CMK (cell line): ENCODE measurements at places on chromosomes 12 and 14.

DNA sequence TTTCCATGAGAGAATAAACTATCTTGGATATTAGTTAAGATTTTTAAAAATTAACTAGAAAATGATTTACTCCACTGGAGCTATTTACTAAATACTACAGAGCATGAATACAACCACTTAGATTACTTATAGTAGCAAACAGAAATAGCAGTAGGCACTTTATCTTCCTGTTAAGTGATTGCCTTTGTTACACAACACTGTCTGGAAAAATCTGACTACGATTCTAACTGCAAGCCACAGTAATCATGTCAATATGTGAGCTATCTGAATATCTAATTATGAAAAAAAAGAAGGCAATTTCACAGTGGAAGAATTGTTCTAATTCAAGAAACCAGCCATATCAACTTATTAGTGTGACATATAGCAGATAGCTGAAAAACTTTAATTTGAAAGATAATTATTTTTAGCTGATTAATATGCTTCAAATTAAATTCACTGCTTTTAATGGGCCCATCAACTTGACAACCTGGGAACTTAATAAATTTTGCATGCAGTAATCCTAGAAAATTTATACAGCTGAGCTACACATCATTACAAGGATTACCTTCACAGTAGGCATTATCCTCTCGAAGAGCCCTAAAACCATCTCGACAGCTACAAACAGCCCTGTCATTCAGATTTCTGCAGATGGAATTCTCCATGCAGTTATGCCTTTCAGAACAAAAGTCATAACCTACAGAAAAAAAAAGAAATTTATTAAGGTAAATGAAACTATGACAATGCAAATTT, 172.8 kb downstream of the NELL2 start:
- DNase-seq = no peak

- DNase-seq = no peak
Observed at GRCh38 chr12:120237360-120238171, 28.0 kb downstream of the PXN start.

DNA sequence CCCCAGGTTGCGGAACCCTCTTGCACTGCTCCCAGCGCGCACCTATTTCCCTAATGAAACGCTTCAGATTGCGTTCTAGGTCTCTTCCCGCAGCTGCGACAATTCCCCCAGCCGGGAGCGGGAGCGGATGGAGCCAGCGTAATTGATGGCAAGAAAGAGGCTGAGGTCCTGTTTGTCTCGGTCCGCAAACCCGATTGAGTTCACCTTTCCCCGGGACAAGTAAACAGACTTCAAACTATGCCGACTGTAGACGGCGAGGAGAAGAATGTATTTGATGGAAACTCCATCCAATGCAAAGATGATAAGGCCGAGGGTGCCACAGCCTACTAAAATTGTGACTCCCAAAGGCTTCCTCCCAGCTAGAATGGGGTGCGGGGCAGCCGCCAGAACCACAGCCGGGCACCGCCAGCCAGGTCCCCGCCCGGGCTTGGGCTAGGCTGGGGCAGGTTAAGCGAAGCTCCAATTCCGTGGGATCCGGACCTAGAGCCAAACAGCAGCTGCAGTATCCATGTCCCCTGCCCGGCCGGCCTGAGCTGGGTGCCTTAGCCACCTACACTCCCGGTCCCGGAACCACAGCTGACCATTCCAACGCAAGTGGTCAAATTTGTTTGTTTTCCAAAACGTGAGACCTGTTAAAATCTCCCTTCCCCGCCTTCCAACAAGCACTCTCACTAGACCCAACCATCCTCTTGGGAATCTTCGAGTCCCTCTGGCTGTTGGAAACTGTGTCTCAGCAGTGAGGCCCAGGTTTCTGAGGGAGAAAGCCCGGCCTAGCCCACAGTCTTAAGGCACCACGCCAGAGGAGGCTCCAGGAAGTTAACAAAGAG, 5.5 kb downstream of the NKX2-1 start:
- DNase-seq = no peak

DNA sequence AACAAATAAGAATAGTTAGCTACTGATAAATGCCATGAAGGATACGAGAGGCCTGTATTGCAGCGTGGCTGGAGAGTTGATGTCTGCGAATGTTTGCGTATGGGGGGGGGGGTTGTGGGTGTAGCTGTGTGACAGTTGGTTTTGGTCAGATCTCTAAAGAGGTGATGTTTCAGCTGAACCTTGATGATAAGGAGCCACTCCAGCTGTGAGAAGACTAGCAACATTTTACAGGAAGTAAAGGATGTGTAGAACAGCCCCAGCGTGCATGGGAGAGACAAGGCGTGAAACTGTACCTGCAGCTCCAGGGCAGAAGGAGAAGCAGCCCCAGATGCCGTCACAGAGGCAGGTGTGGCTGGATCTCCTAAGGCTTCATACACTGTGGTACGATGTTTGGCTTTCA, 416.9 kb downstream of the TMEM132D start:
- no peak for DNase-seq

GRCh38 chr14:101062065-101062450, 158.5 kb upstream of the RTL1 start:
- no peak for DNase-seq

DNA sequence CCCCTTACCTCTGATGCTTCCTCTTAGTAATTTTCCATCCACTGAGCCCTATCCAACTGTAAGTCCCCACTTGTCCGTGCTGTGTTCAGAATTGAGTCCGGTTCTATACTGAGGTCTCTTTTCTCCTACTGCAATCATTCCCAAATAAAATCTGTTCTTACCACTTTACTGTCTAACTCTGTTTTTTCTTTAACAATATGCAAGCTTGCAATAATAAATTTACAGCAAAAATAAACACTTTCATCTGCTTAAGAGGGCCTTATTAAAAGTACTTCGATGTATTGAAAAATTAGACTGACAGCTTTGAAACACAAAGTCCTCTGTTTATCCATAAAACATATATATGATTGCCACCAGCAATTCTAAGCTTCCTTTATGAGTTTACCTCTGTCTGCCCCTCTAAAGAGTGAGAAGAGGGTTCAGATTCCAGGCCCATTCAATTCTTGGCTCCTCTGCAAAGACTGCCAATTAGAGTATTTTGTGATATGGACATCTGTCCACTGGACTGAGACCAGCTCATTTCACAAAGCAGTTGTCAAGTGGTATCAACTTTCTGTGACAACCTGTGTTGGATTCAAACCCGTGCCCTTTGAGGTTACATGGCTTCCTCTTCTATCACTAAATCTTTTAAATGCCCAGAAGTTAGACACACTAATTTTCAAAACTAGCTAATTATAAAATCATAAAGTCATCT, 39.9 kb upstream of the G2E3 start:
- DNase-seq = no peak

- DNase-seq = no peak
Observed at GRCh38 chr14:22088614-22089342, 415.2 kb upstream of the OR4E1 start.

DNA sequence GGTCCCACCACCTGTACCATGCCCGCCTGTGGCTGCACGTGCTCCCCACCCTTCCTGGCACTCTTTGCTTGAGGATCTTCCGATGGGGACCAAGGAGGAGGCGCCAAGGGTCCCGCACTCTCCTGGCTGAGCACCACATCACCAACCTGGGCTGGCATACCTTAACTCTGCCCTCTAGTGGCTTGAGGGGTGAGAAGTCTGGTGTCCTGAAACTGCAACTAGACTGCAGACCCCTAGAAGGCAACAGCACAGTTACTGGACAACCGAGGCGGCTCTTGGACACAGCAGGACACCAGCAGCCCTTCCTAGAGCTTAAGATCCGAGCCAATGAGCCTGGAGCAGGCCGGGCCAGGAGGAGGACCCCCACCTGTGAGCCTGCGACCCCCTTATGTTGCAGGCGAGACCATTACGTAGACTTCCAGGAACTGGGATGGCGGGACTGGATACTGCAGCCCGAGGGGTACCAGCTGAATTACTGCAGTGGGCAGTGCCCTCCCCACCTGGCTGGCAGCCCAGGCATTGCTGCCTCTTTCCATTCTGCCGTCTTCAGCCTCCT, 1.1 kb downstream of the INHBE start:
- no peak for DNase-seq

GRCh38 chr12:101839324-101840283, 8.8 kb upstream of the GNPTAB start:
- DNase-seq = no peak

GRCh38 chr14:91341751-91342154, 75.9 kb downstream of the CCDC88C start:
- DNase-seq = no peak

DNA sequence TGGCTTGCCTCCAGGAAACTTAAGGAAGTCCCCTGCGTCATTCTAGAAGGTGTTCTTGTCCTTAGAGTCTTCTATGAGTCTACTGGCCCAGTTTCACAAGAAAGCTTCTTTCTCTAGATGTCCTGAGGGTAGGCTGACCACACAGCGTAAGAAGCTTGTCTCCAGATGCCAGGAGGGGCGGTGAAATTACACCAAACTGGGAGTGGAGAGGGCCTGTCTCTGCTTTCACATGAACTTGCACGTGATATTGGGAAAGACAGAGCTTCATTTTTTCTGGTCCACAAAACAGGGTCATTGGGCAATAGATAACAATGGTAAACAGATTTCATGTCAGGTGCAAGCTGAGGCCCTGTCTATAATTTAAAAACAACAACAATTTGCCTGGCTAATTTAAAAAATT, 85.7 kb upstream of the TBX3 start:
- no peak for DNase-seq

DNA sequence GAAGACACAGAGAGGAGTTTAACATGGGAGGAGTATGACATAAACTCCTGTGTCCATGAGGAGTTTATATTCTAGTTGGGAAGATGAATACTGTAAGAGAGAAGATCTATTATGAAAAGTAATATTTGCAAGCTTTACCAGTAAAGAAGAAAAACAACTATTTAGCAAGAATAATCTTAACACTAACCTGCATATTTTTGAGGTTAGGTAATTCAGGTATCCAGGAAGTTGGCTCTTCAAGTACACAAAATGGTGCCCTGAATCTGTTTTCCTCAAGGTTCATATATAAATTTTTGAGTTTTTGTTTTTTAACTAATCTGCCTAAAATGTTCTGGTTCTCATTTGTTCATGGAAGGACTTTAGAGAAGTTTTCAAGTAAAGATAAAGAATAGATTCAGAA, 33.9 kb upstream of the KCNMB4 start:
- no peak for DNase-seq

GRCh38 chr12:62006076-62006732, 254.0 kb upstream of the USP15 start:
- no peak for DNase-seq

- no peak for DNase-seq
Observed at GRCh38 chr12:130568041-130568440, 148.1 kb downstream of the RIMBP2 start.

GRCh38 chr14:58353516-58354299, 42.0 kb upstream of the TOMM20L start:
- DNase-seq = no peak

GRCh38 chr14:92341791-92342190, 18.8 kb downstream of the SLC24A4 start:
- DNase-seq = no peak

DNA sequence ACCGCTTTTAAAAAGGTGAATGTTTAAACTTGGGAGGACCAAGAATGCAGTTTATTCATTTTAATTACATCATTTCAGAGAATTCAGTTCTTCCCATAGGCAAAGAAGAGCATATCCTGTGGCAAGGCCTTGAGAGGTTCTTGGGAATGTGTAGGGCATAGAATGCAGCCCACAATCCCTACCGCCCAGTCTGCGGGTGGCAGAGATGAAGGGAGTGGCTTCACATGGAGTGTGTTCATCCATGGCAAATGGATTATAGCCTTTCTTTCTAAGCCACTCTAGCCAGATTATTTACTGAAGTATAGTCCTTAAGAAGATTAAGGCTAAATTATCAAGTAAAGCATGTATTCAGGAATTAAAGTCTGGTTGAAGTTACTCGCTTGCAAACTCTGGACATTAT, 97.4 kb downstream of the TSPAN8 start:
- no peak for DNase-seq

DNA sequence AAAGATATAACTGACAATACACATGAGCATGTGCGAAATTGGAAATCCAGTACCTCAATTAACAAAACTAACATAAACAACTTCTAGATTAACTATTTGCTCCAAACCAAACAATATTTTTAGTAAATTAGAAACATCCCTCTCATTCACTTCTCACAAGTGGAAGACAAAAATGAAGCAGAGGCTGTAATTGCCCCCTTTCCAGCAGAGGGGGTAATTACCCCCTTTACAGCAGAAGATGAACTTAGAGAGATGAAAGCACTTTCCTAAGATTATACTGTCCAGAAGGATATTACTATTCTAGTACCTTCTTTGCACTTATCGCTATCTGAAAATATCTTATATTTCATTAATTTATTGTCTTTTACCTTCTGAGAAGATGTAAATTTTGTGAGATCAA, 1025.2 kb downstream of the FSCB start:
- DNase-seq = no peak

DNA sequence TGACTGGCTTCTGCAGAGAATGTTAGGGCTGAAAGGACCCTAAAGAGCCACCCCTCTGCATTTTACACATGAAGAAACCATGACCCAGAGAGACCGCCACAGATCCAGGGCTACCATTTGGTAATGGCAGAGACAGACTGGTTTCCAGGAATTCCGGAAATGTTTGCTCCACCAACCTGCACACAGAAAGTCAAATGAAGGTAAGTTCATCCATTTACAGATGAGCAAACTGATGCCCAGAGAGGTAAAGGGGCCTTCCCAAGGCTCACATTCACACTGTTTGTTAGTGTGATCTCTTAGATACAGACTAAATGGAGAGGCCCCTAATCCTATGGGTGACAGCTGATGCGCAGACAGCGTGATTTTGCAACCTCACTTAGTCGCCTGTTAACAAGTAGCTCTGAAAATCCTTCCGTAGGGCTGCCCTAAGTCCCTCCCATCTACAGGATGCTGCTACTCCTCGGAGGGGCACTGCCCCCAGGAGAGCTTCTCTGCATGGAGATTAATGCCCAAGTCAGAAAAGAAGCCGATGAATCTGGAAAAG, 33.8 kb downstream of the ZFP36L1 start:
- no peak for DNase-seq
